ENCODE measurements at places on chromosomes 16 and 17.

GRCh38 chr16:1289477-1289866, 20.0 kb upstream of the UBE2I start:
- no peak overlapping the region for H3K4me3 ChIP-seq
- no peaks in the 10 kb centered on the region for H3K4me1 ChIP-seq
- H3K27ac ChIP-seq = no peak overlapping the region

- no peaks in the 10 kb centered on the region for H3K27me3 ChIP-seq
- no peak overlapping the region for H3K27ac ChIP-seq
- H3K4me1 ChIP-seq = no peaks in the 10 kb centered on the region
- peak; percentile 5 for DNase-seq
- H3K36me3 ChIP-seq = no peaks in the 10 kb centered on the region
These were observed 211.4 kb downstream of the NTN1 start for GRCh38 chr17:9232591-9233270.

DNA sequence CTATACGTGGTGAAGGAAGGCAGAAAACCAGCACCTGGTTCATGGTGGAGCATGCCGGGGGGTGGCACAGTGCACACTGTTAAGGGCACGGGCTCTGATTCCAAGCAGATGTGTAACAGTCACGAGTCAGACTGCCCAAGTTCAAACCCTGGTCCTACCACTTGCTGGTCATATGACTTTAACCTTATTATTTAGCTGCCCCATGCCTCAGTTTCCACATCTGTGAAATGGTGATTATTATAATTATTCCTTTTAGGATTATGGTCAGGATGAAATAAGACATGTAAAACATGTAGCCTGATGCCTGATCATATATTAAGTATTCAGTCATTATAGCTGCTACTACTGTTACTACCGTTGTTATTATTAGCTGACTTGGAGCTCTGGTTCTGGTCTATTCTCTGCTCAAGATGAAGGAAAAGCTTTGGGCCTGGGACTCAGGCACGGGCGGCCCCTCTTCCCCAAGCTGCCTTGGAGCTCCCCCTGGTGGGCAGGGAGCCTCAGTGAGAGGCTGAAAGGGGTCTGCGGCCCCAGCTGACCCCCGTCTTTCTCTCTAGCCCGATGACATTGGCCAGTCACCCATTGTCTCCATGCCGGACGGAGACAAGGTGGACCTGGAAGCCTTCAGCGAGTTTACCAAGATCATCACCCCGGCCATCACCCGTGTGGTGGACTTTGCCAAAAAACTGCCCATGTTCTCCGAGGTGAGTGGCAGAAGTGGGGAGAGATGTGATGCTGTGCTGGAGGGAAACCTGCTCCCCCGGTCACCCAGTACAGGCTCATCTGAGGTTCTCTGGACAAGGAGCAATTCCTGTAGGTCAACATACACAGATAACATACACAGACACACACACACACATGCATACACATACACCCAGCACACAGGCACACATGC, 14.0 kb downstream of the NR1D1 start:
- no peaks in the 10 kb centered on the region for H3K27me3 ChIP-seq
- peaks cover 3% of the 10 kb centered on the region for H3K36me3 ChIP-seq
- no peak overlapping the region for H3K4me3 ChIP-seq

DNA sequence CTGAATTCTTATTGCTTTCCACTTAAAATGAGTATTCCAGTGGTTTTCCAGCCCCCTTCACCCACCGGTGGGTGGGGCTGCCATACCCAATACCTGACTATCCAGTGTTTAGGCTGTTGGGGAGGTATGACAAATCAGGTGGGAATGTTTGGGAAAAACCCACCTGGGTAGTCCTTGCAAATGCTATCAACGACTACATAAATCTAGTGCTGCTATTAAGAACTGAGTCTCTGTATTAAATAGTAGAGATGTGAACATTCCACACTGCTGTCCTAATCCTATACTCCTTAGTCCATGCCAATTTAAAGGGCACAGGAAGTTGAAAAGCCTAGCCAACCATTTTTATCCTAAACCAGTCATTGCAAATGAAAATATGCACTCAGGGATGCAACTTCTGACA, 126.6 kb downstream of the AXIN2 start:
- no peaks in the 10 kb centered on the region for H3K4me1 ChIP-seq
- DNase-seq = no peak
- H3K27ac ChIP-seq = no peak overlapping the region
- no peaks in the 10 kb centered on the region for H3K27me3 ChIP-seq

DNA sequence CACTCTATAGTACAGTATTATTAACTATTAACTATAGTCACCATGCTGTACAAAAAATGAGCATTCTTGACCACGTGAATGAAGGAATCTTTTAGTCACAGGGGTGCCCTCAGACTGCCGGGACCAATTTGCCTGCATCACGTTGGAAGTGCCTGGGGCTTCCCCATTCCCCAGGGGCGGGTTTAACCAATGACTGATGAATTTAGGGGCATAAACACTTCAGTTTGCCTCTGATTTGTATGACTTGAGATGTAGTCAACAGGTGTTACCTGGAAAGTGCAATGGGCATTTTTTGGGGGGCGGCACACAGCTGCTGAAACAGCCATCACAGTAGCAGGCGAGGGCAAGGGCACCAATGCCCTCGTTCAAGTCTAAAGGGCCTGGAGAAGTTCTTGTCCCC, 8.7 kb upstream of the PYY start:
- H3K4me3 ChIP-seq = no peak overlapping the region
- peaks cover 7% of the 10 kb centered on the region for H3K27me3 ChIP-seq
- DNase-seq = no peak
- no peak overlapping the region for H3K27ac ChIP-seq
- H3K4me1 ChIP-seq = no peaks in the 10 kb centered on the region

DNA sequence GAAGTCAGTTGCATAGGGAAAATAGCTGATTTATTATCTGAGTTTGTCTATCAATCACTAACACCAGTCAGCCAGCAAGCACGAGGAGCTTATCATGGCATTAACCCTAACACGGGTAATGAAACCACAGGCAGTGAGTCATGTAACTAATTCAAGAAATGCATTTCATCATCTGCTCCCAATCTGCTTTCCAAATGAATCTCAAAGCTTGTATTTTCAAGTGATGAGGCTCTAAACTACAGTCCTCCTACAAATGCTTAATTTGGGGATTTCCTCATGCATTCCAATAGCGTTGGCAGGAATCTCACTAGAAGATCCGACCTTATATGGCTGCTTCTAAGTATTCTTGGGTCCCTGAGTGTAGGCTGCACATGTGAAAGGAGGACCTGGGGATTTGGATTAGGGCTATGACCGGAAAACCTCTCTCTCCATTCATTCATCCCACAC, 118.4 kb upstream of the HSBP1 start:
- H3K27me3 ChIP-seq = no peaks in the 10 kb centered on the region
- no peak overlapping the region for H3K4me3 ChIP-seq
- peak overlapping the region; percentile 63 for H3K27ac ChIP-seq

DNA sequence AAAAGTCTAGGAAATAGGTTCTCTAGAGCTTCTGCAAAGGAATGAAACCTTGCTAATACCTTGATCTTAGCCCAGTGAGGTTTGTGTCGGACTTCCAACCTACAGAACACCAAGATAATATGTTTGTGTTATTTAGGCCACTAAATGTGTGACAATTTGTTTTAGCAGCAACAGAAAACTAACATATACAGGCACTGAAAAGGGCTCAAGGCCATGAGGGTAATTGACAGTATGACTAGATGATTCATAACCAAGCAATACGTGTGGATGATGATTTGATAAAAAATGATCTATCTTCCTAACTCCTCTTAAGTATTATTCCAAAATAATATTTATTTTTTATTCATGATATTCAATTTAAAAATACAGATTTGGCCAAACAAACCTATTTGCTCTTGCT, 27.7 kb upstream of the MED13 start:
- no peak for DNase-seq
- no peaks in the 10 kb centered on the region for H3K27me3 ChIP-seq
- no peaks in the 10 kb centered on the region for H3K4me1 ChIP-seq

- no peaks in the 10 kb centered on the region for H3K36me3 ChIP-seq
- no peak overlapping the region for H3K4me3 ChIP-seq
- H3K27ac ChIP-seq = no peak overlapping the region
- H3K4me1 ChIP-seq = no peaks in the 10 kb centered on the region
- no peak for DNase-seq
- no peaks in the 10 kb centered on the region for H3K27me3 ChIP-seq
These were observed 3.4 kb downstream of the ANKRD40CL start for GRCh38 chr17:50763716-50764475.

GRCh38 chr17:81153340-81153803, 11.9 kb upstream of the PVALEF start:
- H3K4me1 ChIP-seq = no peaks in the 10 kb centered on the region
- DNase-seq = peak; percentile 62

DNA sequence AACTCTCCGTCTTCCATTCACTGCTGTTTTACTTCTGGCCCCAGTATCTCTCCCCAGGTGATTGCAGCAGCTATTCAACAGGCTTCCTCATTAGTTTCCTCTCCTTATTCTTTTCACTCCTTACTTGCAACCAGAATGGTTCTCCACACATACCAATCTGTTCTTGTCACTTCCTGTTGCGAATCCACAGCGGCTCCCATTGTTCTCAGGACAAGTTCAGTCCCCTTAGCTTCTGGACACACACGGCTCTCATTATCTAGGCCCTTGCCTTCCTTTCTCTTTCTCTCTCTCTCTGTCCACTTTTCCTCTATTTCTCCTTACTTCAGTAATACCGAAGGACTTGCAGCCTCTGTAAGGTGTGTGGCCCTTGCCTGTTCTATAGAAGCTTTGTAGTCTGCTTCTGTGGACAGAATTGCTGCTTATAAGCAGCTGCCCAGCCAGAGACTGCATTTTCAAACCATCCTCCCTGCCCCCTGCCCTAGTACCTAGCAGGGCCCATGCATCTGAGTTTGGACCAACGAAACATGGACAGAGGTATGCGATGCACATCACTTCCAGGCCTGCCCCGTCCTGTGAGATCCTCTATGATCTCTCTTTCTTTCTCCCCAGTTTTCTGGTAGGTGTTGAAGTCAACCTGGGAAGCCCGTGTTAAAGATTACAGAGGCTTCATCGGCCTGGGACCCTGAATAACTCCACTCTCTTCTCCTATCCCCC, 45.7 kb downstream of the VAT1L start:
- no peaks in the 10 kb centered on the region for H3K27me3 ChIP-seq
- no peaks in the 10 kb centered on the region for H3K4me1 ChIP-seq
- H3K36me3 ChIP-seq = no peaks in the 10 kb centered on the region
- H3K27ac ChIP-seq = no peak overlapping the region

GRCh38 chr17:30964876-30965275, 6.0 kb upstream of the RNF135 start:
- DNase-seq = peak; percentile 6
- no peak overlapping the region for H3K4me3 ChIP-seq
- no peaks in the 10 kb centered on the region for H3K4me1 ChIP-seq
- H3K36me3 ChIP-seq = no peaks in the 10 kb centered on the region
- no peaks in the 10 kb centered on the region for H3K27me3 ChIP-seq
- H3K27ac ChIP-seq = no peak overlapping the region

- no peaks in the 10 kb centered on the region for H3K27me3 ChIP-seq
- H3K4me3 ChIP-seq = no peak overlapping the region
- H3K4me1 ChIP-seq = peaks cover 37% of the 10 kb centered on the region
- H3K27ac ChIP-seq = peak overlapping the region; percentile 61
These were observed 7.6 kb upstream of the CYTH1 start for GRCh38 chr17:78789663-78790181.

DNA sequence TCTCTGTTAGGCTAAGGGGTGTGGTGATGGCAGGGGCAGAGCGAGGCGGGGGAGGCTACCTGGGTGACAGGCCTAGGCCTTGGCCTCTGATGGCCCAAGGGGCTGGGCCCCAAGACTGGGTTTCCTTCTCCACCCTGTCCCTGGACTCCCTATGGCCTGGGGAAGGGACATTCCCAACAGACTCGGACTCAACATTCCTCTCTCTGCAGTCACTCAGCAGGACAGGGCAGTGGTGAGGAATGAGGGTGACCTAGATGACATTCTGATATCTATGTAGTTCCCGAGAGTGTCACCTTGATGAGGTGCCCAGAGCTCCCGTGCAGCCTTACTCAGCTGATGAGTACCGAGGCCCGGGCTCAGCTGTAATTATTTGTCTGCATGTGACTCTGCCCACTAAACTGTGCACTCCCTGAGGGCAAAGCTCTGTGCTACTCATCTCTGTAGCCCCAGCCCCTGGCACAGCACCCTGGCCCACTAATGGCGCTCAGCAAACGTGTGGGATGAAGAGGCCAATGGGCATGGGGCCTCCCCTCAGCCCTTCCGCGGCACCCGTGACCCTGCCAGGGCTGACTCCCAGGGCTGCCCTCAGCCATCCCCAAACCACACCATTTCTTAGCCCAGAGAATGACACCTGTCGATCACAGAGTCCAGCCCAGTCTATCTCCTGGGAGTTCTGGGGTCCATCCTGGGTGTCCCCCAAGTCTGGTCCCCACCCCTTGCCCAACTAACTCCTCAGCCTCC, 2.2 kb downstream of the PLCD3 start:
- H3K27ac ChIP-seq = peak overlapping the region; percentile 91
- H3K4me3 ChIP-seq = no peak overlapping the region
- H3K36me3 ChIP-seq = no peaks in the 10 kb centered on the region
- H3K27me3 ChIP-seq = no peaks in the 10 kb centered on the region
- H3K4me1 ChIP-seq = peaks cover 50% of the 10 kb centered on the region
- DNase-seq = no peak

DNA sequence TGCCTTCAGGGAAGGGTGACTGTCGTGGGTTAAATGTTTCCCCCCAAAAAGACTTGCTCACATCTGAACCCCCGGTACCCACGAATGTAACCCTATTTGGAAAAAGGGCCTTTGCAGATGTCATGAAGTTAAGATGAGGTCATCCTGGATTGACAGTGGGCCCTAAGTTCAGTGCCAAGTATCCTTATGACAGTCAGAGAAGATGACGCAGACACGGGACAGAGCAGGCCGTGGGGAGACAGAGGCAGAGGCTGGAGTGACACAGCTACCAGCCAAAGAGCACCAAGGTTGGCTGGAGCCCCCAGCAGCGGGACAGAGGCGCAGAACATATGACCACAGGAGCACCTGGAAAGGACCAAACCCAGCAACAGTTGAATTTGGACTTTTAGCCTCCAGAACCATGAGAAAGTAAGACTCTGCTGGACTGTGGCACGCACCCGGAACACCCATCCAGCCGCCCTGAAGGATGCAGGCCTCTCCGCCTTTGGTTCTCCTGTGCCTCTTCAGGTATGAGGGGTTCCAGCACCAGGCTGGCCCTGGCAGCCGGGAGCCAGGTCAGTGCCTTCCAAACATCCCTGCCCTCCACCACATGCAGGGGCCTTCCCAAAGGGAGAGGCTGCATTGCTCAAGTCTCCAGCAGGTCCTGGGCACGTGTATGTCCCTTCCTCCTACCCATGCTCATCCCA, 104.0 kb downstream of the FOXL1 start:
- H3K27me3 ChIP-seq = peaks cover 5% of the 10 kb centered on the region
- DNase-seq = no peak
- H3K4me1 ChIP-seq = no peaks in the 10 kb centered on the region
- no peak overlapping the region for H3K27ac ChIP-seq

- DNase-seq = no peak
- peaks cover 50% of the 10 kb centered on the region for H3K27me3 ChIP-seq
- H3K36me3 ChIP-seq = no peaks in the 10 kb centered on the region
These were observed 46.9 kb upstream of the TMEM132E start for GRCh38 chr17:34532281-34533065.
